Activated CD4-positive, alpha-beta T cell treated with anti-CD3 and anti-CD28 coated beads, Interleukin-2, amount 50 U/mL, for 1 hour (primary cell): ENCODE measurements at places on chromosomes 2 and 18.

GRCh38 chr2:141704541-141704940, 426.3 kb downstream of the LRP1B start:
- no peak for DNase-seq

DNA sequence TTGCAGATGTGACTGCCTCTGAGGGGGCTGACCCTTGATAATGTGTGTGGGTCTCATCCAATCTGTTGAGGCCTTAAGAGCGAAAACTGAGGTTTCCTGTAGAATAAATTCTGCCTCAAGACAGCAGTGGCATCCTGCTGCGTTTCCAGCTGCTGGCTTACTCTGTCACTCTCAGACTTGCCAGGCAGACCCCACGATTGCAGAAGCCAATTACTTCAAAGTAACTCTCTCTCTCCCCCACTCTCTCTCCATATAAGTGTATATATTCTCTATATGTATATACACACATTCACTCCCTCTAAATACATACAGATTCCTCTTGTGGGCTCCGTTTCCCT, 152.5 kb upstream of the ALKAL2 start:
- DNase-seq: no peak

- DNase-seq: no peak
Observed at GRCh38 chr2:101960819-101961337, 30.9 kb upstream of the IL1R2 start.

GRCh38 chr2:55038428-55038827, 11.8 kb downstream of the RTN4 start:
- DNase-seq: no peak

- no peak for DNase-seq
Observed at GRCh38 chr2:99487906-99488305, 1.9 kb downstream of the REV1 start.

DNA sequence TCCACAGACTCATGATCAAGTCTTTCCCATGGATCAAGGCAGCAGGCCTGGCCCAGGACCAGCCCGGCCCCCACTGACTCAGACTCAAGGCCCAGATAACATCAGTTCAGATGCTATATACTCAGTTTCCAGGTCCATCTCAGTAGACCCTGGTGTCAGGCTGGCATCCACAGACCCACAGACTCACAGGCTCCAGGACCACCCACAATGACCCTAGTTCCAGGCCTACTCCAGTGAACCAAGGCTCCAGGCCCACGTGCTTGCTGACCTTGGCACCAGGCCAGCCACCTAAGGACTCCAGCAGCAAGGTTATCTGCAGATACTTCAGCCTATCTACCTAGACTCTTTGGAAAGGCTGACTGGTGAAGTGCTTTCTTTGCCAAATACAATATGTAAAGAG, 51.0 kb downstream of the KCNH7 start:
- DNase-seq: no peak

GRCh38 chr2:168992026-168992425, 39.1 kb downstream of the ABCB11 start:
- no peak for DNase-seq

DNA sequence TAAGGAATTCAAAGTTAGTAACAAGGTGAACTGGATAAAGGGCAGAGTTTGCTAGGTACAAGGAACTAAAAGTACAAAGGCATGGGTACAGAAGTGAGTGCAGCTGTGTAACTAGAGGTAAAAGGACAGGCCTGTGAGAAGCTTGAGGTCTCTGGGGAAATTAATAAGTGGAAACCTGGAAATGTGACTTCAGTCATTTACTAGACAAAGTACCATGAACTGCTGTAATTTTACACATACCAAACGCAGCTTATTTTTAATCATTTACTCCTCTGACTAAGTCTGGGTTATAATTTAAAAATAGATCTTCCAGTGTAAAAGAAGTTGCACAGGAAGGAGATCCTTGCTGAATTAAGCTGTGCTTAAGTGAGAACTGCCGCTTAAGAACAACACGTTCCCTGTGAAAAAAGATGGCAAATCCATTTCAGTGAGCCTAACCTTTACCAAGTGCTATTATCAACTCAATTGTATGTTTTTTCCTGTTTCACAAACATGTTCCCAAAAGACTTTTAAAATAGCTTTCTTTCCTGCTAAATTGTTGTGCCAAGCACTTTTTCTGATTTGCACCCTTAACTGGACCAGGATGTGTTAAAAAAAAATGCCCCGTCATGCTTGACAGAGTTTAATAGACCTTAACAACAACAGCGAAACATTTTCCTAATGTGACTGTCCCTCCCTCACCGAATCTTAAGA, 44.3 kb downstream of the CALCRL start:
- no peak for DNase-seq

DNA sequence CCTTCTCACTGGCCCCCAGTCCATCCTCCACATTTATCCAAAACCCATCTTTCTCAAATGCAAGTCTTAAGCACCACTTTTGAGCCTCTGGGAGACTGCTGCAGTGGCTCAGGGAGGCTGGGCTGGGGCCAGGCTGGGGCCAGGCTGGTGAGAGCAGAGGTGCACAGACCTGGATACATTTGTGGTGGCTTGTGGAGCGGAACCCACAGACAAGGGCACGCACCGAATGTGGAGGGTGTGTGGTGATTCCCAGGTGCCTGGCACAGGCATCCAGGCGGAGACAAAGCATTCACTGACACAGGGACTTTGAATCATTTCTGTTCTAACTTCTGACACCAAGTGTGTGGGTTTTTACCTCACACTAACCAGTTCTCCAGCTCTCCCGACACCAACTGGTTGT, 42.2 kb upstream of the MGAT4A start:
- no peak for DNase-seq

GRCh38 chr2:185006481-185006880, 408.2 kb downstream of the ZNF804A start:
- DNase-seq: no peak

DNA sequence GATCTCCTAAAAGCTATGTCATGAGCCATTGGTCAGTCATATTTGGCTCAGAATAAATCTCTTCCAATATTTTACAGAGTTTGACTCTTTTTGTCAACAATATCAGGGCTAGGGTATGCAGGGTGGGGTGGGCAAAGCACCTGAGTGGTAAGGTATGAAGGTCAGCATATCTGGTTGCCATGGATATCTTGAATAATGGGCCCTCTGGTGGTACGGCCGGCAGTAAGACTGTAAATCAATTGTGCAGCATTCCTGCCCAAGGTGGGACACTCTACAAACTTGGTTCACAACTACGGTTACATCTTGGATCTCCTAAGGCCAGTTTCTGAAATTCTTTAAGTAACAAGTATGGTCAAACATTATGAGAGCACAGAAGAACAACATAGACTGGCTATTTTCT, 119.6 kb downstream of the SPOPL start:
- DNase-seq: no peak

- DNase-seq: no peak
Observed at GRCh38 chr18:62089174-62089573, 97.7 kb downstream of the PIGN start.

GRCh38 chr2:217010173-217010572, 150.3 kb upstream of the TNP1 start:
- no peak for DNase-seq

DNA sequence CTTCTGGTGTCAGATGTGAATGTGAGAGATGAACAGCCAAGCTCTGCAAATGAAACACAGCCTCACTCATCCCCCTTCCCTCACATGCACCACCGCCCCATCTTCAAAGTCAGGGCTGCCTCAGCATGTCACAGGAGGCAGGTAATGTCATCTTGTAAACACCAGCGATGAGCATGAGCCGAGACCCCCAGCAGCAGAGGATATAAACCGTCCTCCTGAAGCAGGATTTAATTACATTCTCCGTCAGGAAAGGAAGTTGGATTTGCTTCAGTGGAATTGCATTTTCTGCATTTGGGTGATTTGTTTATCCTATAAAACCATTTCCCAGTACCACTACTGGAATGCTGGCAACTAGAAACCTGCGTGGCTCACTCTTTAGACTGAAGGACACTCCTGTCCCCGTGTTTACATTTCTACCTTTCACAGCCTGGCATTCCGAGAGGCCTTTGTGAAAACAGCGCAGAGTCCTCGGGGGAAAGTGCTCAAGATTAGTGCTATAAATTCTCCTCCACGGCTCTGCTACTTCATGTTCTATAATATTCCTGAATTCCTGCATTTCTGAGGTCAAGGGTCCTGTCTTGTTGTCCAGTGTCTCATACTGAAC, 619.2 kb downstream of the IRS1 start:
- no peak for DNase-seq

- no peak for DNase-seq
Observed at GRCh38 chr2:30641765-30642345, 165.4 kb downstream of the CAPN13 start.

DNA sequence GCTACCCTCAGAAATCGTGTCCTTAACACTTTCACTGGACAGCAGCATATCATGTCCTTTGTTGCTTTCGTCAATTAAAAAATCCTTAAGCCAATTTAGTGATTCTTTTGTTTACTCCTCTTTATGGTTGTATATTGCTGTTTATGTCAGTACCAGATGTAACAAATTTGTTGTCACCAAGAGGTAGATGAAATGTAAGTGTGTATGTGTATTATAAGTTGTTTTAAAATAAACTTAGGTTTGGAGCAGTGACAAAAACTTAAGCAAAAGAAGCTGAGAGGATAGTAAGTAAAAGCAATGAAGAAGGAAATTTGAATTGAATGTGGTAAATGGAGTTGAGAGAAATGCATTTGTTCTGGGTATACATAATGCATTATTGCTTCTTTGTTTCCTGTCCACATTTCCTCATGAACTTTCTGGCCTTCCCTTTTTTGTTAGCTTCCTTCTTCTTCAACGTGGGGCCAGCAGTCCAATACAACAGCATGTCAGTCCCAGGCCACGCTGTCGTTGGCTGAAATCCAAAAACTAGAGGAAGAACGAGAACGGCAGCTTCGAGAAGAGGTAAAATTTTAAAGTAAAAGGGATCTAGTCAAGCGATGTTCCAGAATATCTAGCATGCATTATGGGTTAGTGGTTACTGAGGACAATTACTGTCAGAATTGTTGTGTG, 30.5 kb upstream of the SNORC start:
- DNase-seq: no peak

DNA sequence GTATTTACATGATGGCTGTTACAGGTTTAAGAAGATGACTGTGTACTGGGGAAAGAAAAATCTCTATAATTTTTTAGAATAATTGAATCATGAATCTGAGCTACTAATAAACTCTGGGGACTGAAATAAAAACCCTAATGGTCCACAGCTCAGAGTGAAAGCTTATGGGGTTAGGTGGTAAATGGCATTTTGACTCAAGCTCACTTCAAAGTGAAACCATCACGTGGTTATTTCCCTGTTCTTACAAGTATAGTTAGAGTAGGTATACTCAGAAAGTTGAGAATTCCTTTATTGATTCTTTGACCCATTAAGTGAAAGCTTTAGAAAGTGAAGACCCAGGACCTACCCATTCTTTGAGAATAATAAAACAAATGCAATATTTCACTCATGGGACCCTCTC, 626.2 kb upstream of the SETBP1 start:
- DNase-seq: no peak

DNA sequence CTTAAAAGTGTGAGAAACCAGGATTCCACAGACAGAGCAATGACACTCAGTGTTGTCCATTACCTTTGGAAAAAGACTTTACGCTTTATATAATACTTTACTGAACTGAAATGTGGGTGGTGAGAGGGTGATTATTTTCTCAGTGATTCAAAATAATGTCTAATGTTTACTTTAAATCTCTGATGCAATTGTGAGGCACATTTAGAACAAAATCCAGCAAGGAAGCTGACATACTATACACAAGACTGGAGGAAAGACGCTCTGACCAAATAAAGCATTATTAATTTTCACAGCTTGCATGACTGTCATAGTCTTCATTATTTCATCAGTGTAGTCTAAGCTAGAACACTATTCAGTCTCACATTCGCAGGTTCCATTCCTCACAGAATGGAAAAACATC, 34.1 kb upstream of the STAT1 start:
- DNase-seq: no peak

DNA sequence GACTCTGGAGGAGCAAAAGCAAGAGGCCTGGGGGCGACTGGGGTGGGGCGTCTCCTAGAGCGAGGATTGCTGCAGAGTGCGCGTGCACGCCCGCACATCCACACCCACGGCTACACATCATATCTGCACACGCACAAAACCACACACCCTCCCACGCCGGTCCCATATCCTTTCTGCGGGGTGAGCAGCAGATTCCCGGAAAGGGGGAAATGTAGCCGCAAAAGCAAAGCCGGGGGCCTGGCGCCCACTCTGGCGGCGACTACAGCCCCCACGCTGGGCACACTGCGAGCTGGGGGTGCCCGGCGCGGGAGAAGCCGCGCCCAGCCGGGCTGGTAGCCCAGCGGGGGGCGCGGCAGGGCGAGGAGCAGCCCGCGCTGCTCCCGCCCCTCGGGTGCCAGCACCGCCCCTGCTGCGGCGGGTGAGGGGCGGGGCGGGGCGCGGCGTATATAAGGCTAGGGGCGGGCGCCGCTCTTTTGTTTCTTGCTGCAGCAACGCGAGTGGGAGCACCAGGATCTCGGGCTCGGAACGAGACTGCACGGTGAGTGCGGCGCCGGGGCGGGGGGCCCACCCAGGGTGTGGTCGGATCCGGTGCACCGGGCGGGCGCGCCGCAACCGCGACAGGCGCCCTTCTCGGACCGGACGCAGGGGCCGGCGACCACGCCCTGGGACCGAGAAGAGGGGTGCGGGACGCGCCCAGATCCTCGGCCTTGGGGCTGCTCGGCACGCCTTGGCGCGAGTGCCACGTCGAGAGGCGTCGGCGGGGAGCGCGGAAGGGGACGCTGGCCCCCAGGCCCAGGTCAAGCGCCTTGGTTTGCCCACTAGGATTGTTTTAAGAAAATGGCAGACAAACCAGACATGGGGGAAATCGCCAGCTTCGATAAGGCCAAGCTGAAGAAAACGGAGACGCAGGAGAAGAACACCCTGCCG, at the start of gene TMSB10:
Gene TMSB10, plus strand, starts transcription at position 476 of the 927 bp plus-strand sequence.
- DNase-seq: peak; percentile 91

GRCh38 chr2:25929789-25930473, 51.6 kb upstream of the ASXL2 start:
- DNase-seq: no peak

GRCh38 chr2:241511091-241511741, 2.8 kb upstream of the STK25 start:
- DNase-seq: no peak

GRCh38 chr2:186558512-186559276, 31.2 kb upstream of the ITGAV start:
- no peak for DNase-seq

- no peak for DNase-seq
Observed at GRCh38 chr2:39725401-39725800, 53.7 kb downstream of the THUMPD2 start.

DNA sequence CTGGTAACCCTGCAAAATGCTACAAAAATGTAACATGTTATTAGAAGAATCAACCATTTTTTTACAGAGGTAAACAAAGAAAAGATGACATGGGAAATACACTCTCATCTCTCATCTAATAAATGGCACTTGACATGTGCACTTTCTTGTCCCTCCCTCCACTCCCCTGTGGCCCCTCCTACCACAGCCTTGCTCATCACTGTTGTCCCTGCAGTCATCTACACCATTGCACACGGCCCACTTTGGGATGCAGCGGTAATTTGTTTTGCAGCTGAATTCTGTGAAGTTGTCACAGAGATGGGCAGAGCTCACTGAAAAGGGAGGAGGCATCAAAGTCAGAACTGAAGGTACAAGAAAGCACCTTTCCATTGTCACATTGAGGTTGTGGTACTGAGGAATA, 103.6 kb downstream of the DHRS9 start:
- no peak for DNase-seq

- no peak for DNase-seq
Observed at GRCh38 chr18:53843113-53843760, 381.2 kb downstream of the MBD2 start.

- no peak for DNase-seq
Observed at GRCh38 chr2:69559442-69560146, 83.9 kb downstream of the AAK1 start.

GRCh38 chr18:67568166-67568565, 51.6 kb upstream of the DSEL start:
- DNase-seq: no peak

- DNase-seq: no peak
Observed at GRCh38 chr18:11322006-11322405, 172.6 kb upstream of the PIEZO2 start.
